Large intestine (tissue), 12 donors: ENCODE measurements at places on chromosomes 4 and X. TPM values are rescaled to one million over a fixed set of nuclear protein-coding genes. Genes with fewer than 3 reads are reported as not detected.

DNA sequence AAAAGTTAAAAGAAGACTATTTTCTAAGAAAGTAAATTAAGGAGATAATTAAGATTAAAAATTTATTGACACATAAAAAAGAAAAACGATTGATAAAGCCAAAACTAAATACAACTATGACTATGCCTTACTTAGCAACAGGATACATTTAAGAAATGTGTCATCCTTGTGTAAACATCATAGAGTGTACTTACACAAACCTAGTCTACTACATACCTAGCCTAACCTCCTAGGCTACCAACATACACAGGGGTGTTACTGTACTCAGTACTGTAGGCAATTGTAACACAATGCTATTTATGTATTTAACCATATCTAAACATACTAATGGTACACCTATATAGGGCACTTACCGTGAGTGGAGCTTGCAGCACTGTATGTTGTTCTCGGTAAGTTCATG, 108.3 kb downstream of the ANXA10 start:
- H3K36me3 ChIP-seq, result no peaks in the 10 kb centered on the region
- no peaks in the 10 kb centered on the region for H3K4me1 ChIP-seq
- H3K27ac ChIP-seq, result no peak overlapping the region
- H3K4me3 ChIP-seq, result no peak overlapping the region

- no peak overlapping the region for H3K4me3 ChIP-seq
- no peak overlapping the region for H3K27ac ChIP-seq
- H3K27me3 ChIP-seq, result no peaks in the 10 kb centered on the region
- peak; percentile 42 for DNase-seq
- H3K36me3 ChIP-seq, result no peaks in the 10 kb centered on the region
- no peaks in the 10 kb centered on the region for H3K4me1 ChIP-seq
Measured at GRCh38 chrX:152915541-152916241, 17.8 kb downstream of the ZNF185 start.

DNA sequence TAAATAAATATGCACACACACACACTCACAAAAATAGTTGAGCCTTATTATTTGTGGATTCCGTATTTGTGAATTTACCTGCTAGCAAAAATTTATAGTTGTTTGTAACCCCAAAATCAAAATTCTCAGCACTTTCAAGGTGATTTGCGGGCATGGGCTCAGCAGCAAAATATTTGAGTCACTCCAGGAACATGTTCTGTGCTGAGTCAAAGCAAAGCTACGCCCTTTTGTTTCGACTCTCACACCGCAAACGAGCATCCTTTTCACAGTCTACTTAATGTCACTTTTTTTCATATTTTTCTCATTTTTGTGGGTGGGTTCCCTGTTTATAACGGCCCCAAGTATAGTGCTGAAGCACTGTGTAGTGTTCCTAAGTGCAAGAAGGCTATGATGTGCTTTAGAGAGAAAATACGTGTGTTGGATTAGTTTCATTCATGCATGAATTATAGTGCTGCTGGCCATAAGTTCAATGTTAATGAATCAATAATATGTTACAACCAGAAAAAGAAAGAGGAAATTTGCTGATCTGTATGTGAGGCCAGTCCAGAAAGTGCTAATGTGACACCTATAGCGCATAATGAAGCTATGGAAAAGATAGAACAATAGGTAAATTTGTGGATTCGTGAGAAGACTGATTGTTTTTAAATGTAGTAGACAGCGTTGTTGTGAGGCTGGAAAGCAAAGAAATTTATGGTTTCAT, 723.2 kb upstream of the AGA start:
- DNase-seq, result no peak
- H3K4me3 ChIP-seq, result no peak overlapping the region
- H3K27ac ChIP-seq, result no peak overlapping the region
- H3K27me3 ChIP-seq, result no peaks in the 10 kb centered on the region

RAB40A gene
- polyA plus RNA-seq, result 1.8 TPM

GABRG1 gene
- 0.03 TPM for polyA plus RNA-seq

OPN1MW3 gene
- polyA plus RNA-seq, result not detected

DNA sequence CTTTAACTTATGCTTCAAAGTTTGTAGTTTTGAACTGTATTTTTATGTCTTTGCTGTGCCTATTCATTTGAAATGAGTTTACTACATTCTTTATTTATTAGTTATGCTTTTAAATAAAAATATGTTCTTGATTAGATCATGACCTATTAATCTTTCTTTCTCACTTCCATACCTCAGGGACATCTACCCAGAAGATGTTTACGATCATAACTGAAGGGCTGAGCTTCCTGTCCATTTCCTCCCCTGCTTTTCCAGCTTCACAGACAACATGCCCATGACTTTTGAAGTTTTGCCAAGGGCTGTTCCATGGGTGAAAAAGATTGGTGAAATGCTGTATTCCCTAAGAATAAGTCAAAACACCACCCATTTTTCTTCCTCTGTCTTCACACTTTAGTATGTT, 99.7 kb upstream of the DDIT4L start:
- no peak overlapping the region for H3K27ac ChIP-seq
- no peak overlapping the region for H3K4me3 ChIP-seq
- H3K4me1 ChIP-seq, result no peaks in the 10 kb centered on the region

- no peak overlapping the region for H3K27ac ChIP-seq
- no peak overlapping the region for H3K4me3 ChIP-seq
- no peaks in the 10 kb centered on the region for H3K4me1 ChIP-seq
- no peaks in the 10 kb centered on the region for H3K27me3 ChIP-seq
- no peaks in the 10 kb centered on the region for H3K36me3 ChIP-seq
Measured at GRCh38 chr4:70511365-70511764, 7.0 kb upstream of the AMTN start.

BEX3 gene
- polyA plus RNA-seq, result 191 TPM

DNA sequence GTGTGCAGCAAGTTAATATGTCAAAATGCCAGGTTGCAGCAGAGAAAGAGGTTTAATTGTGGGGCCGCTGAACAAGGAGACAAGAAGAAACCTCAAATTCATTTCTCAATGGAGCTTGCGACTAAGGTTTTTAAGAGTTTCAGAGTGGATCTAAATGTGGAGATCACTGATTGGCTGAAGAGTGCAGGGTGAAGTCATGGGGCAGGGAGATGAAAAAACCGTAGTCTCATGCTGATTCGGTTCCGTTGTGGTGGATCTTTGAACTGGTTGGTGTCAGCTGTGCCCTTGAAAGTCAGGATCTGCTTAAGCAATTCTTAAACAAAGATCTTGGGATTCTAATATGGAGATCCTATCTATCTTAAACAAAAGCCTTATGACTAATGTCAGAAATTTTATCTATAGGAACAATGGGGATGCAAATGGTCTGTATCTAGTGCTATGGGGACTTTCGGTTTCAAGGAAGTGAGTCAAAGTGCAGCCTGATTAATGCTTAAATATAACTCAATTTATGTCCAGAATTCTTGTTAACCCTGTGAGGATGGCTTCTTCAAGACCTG, 173.9 kb upstream of the CENPE start:
- H3K4me3 ChIP-seq, result no peak overlapping the region
- H3K27ac ChIP-seq, result no peak overlapping the region
- no peaks in the 10 kb centered on the region for H3K27me3 ChIP-seq
- no peaks in the 10 kb centered on the region for H3K4me1 ChIP-seq
- H3K36me3 ChIP-seq, result no peaks in the 10 kb centered on the region
- no peak for DNase-seq

DNA sequence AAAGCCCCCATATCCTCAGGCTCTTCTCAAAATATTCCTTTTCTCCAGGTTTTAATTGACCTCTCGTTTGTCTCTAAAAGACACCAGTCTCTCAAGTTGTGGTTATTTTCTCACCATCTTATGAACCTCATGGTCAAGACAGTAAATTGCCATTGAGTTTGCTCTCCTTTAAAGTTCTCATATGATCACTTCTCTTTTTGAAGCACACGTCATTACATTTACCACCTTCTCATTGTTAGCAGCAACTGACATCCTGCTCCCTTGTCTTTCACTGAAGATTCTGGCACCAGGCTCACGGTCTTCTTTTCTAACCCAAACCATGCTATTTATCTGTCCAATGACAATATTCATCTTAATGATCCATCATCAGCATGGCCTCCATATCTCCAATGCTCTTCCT, 324.2 kb downstream of the TMA16 start:
- no peak overlapping the region for H3K27ac ChIP-seq
- H3K4me3 ChIP-seq, result no peak overlapping the region
- no peak for DNase-seq

- H3K4me1 ChIP-seq, result no peaks in the 10 kb centered on the region
- no peak for DNase-seq
- no peaks in the 10 kb centered on the region for H3K36me3 ChIP-seq
- no peak overlapping the region for H3K4me3 ChIP-seq
- no peaks in the 10 kb centered on the region for H3K27me3 ChIP-seq
- no peak overlapping the region for H3K27ac ChIP-seq
Measured at GRCh38 chr4:123841447-123842121, 445.0 kb downstream of the SPRY1 start.

ZNF275 gene
- 9.7 TPM for polyA plus RNA-seq

- no peaks in the 10 kb centered on the region for H3K36me3 ChIP-seq
- no peak overlapping the region for H3K27ac ChIP-seq
- peaks cover 2% of the 10 kb centered on the region for H3K4me1 ChIP-seq
Measured at GRCh38 chr4:82380344-82380743, 6.6 kb upstream of the HNRNPD start.

FATE1 gene
- polyA plus RNA-seq, result 0.09 TPM

DNA sequence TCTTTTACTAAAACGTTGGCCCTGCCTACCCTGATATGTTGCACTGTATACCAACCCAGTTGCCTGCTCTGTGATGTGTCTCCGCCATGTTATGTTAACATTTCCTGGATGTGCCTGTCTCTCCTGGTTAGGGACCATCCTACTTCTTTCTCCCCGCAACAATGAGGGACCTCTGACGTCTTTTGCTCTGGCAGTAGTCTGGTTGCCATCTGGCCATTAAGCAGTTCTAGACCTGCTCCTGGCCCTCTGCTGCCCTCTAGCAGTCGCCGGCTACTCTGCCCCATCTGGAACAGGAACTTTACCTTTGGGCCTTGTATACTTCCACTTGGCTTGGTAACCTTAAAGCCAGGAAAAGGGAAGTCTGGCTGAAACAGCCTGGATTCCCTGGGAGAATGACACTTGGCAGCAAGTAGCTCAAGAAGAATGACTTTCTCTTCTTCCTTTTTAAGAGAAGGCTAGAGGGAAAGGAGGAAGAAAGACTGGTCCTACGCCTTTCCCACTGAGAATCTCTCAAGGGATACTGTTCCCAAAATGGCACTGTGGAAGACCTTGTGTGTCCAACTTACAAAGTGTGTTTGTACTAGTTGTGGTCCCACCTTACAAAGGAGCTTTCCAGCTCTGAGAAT, 63.5 kb downstream of the GPC3 start:
- peak; percentile 39 for DNase-seq
- no peaks in the 10 kb centered on the region for H3K27me3 ChIP-seq
- H3K4me3 ChIP-seq, result no peak overlapping the region
